ENCODE measurements at places on chromosomes 13 and 19.

GRCh38 chr19:30161770-30162169 is 210.4 kb upstream of the ZNF536 start:
- DNase-seq, result no peak

DNA sequence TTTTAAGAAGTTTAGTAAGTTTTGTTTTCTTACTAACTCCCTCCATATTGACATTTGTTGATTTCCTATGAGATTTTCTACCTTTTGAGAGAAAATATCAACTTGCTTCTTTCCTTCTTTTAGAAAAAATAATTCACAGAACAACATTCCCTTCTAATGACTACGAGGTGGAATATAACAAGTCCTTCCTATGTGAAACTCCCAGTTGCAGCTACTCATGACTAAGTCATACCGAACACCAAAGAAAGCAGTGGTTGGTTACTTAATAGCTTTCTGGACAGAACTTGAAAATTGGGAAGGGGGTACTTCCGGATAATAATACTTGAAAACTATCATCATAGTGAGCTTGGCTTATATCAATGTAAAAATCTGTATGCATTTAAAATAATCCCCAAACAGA is 144.8 kb downstream of the DACH1 start:
- DNase-seq, result no peak

DNA sequence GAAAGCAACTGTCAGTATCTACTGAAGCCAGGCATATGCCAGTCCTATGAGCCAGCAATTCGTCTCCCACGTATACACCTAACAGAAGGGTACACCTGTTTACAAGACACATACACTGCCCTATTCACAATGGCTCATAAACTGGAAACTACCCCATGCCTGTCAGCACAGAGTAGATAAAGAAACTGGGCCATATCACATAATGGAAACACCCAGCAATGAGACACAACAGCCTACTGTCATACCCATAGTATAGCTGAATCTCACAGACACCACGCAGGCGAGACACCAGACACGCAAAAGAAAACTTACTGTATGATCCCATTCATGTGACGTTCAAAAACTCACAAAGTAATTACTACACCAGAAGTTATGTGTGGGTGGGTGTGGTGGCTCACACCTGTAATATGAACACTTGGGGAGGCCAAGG is 15.7 kb downstream of the NOSIP start:
- no peak for DNase-seq

- DNase-seq, result no peak
Observed at GRCh38 chr19:3335431-3336350, 30.7 kb upstream of the NFIC start.

GRCh38 chr19:47860602-47861297 is 1.7 kb downstream of the TPRX2 start:
- DNase-seq, result no peak

DNA sequence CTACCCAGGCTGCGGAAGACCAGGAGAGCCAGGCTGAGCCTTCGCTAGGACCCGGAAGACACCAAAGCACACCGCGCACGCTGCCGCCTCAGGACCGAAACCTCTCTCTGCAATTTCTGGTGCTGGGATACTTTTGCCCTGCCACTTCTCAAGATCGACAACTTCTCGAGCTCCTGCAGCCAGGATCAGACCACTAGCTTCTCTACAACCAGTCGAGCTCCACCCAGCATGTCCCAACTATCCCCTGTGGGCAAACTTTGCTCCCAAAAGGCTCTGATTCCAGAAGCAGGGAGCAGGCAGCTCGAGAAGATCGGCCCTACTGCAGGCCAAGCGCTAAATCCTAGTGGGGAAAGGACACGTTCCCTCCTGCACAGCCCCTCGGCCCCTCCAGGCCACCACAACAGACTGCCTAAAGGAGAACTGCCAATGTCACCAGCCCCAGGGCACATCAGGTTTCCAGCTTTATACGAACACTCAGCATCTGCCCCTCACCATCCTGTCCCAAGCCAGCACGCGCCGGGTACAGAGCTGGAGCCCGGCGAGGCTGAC is 979 bp downstream of the AKAP8 start:
- peak; percentile 19 for DNase-seq

DNA sequence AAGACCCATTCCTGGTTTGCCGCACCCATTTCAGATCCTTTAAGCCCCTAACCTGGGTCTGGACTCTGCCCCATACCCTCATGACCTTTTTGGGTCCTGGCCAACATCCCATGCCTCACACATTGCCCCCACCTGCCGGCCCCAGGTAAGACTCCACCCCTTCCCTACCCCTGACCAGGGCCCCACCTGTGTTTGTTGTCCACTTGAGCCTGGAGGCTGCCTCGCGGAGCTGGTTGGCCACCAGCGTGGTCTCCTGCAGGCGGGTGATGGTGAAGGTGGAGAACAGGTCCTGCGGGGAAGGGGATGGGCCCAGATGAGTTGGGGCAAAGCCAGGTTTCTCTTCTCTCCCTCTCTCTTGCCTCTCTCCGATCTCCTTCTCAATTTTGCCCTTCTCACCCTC is 19.5 kb downstream of the MAN2B1 start:
- DNase-seq, result no peak

DNA sequence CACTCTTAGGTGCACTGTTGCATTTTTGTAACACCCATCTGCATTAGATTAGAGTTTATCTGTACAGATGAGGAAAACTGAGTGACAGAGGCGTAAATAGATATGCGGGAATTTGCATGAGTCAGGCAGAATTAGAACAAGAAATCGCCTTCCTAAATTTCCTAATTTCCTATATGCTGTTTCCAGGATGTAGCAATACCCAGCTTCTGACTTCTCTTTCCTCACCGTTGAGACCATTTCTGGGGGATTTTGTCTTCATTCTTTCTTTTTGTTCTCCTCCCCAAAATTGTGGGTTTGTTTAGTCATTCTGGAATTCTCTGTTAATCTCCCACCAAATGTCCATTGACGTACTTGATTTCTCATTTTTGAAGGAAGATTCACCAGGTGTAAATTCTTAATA is 10.6 kb upstream of the ZNF792 start:
- DNase-seq, result no peak

- DNase-seq, result no peak
Observed at GRCh38 chr13:77623806-77624205, 73.7 kb upstream of the SLAIN1 start.

DNA sequence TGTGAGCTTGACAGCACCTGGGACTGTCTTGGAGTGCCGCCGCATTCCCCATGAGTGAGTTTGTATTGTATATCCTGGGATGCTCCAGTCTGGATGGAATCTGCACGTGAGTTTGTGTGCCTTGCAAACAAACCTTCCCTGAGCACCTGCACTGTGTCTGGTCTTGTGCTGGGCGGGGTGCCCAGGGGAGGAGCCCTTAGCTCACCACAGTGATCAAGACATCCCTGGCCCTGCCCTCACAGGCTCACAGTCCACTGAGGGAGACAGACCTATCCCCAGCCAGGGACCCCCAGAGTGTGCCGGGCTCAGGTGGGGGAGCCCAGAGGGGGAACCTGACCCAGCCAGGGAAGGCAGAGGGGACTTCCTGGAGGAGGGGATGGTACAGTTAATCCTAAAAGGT is 1.7 kb upstream of the BCAM start:
- no peak for DNase-seq

GRCh38 chr13:113407531-113408393 is 43.8 kb upstream of the GRTP1 start:
- no peak for DNase-seq

DNA sequence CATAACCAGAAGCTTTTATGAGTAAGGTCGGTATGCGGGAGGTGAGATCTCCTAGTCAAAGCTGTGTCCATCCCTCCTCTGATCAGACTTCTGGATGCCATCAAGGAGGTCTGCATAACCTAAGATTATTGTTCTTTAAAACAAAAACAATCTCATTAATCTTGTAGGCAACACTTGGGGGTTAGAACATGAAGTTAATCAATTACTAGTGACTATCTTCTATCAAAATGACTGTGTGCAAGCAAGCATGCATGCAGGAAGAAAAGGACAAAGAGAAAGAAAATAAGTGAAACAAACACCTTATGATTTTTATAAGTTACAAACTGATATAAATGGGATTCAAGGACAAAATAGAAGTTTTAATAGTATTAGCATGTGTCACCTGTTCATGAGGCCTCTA is 2435.9 kb upstream of the PCDH20 start:
- no peak for DNase-seq

DNA sequence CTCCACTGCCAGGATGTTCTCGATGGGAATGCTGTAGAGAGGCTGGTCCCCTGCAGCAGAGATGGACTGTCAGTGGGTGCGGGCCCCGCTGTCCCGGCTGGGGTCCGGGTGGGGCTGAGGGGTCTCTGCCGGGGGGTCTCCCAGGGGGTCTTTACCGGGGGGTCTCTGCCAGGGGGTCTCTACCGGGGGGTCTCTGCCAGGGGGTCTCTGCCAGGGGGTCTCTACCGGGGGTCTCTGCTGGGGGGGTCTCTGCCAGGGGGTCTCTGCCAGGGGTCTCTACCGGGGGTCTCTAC is 25.7 kb upstream of the C13orf46 start:
- no peak for DNase-seq

DNA sequence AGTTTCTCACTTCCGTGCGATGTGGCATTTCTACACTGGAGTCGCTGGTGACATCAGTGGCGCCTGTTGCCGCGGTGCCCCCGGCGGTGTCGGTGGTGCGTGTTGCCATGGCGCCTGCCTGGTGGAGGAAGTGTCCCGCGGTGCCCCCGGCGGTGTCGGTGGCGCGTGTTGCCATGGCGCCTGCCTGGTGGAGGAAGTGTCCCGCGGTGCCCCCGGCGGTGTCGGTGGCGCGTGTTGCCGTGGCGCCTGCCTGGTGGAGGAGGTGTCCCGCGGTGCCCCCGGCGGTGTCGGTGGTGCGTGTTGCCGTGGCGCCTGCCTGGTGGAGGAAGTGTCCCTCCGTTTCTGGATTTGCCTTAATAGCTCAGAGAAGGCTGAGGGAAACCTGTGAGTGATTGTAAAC is 127.6 kb downstream of the KDM4B start:
- no peak for DNase-seq

DNA sequence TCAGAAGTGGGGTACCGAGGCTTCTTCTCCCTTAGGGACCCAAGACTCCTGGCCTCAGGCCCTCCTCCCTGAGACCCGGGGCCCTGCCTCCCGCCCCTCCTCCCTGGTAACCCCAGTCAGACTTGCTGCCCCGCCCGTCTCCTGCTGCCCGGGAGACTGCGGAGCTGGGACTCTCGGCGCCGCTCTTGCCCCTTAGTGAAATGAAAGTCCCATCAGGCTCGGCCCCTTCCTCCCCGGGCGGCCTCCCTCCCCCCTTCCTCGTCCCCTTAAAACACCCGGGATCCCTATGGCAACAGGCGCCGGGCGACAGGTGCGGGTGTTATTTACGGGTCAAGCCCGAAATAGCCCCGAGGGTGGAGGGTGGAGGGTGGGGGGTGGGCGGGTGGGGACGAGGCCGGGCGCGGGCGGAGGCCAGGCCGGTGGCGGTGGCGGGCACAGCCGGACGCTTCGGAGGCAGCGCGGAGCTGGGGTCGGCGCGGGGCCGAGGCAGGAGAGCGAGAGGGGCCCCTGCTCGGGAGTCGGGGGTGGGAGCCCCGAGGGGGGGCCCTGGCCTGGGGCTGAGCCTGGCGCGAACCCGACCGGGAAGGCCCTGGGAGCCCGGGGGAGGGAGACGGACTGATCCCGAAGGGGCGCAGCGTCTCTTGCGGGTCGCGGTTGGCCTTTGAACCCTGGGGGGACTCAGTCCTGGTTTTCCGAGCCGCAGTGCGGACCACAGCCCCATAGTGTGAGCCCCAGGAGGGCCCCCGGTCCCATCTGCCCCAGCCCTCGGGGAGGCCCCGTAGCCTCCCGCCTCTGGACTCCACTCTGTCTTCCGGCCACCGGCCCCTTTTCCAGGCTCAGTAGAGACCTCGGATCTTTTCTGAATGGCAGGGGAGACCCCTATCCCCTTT is at the start of gene CACNG6:
CACNG6 (plus strand) TSS at position 414 of the 890 bp plus-strand sequence. CDS start 1,241 bp downstream, outside the sequence.
- no peak for DNase-seq

GRCh38 chr19:38946229-38947010 is 15.7 kb downstream of the MRPS12 start:
- no peak for DNase-seq

DNA sequence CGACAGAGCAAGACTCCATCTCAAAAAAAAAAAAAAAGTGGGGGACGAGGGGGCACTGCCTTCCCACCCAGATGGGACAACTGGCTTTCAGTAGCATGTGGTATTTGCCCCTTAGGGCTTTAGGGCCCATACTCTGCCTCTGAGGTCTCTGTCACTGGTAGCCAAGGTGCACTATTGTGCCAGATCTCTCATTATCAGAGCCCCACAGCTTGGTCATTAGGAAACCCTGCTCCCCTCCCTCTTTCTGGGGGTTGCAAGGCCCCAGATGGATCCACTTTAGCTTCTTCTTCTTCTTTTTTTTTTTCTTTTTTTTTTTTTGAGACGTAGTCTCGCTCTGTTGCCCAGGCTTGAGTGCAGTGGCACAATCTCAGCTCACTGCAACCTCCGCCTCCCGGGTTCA is 11.2 kb upstream of the ZNF358 start:
- no peak for DNase-seq

DNA sequence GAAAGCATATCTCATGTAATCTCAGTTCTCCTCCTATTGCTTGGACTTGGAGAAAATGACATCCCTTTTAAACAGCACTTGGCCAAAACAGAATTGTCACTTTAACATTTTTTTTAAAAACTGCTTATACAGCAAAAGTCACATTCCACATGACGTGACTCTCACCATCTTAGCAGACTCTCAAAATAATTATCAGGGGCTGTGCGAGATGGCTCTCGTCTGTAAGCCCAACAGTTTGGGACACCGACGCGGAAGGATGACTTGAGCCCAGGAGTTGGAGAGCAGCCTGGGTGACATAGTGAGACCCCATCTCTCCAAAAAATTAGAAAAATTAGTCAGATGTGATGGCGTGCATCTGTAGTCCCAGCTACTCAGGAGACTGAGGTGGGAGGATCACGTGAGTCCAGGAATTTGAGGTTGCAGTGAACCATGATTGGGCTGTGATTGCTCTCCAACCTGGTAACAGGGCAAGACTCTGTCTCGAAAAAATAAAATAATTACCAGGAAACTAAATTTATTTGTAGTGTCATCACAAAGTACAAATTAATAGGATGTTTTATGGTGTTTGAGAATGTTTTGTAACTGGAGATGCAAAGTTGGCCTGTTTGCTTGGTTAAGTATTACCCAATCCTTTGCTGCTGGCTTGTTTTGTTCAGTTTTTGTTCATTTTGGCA is 8.8 kb downstream of the SAFB start:
- no peak for DNase-seq

DNA sequence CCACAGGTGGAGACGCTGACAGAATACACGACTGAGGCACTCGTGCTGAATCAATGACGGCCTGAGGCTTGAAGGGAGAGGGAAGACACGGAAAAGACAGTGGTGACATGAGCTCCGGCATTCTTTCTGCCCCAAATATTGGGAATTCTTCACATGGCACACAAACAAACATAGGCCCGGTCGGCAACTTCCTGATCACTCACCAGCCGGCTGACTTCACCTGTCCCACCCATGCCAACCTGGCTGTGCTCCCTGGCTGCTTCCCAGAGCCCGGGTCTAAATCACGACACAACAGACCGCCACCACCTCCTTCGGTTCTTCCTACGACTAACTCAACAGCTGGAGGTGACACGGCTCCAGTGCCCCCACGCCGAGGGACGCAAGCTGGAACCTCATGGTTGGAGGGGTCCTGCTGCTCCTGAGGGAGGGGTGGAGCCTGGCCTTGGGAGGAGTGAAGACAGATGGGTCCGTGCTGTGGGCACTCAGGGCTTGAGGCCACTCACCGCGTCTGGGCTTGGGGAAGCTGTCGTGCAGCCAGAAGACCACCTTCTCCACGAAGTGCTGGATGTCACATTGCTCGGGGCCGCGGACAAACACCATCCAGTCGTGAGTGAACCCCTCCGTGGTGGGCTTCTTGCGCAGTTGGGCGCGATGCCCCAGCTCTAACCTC is 9.6 kb downstream of the MLLT1 start:
- DNase-seq, result no peak

Measured in activated CD8-positive, alpha-beta memory T cell treated with anti-CD3 and anti-CD28 coated beads for 1 hour (primary cell).